NCI-H1417 treated with DMSO at 0.1 percent for 48 hours (cell line): ENCODE measurements at places on chromosomes 5 and 9.

DNA sequence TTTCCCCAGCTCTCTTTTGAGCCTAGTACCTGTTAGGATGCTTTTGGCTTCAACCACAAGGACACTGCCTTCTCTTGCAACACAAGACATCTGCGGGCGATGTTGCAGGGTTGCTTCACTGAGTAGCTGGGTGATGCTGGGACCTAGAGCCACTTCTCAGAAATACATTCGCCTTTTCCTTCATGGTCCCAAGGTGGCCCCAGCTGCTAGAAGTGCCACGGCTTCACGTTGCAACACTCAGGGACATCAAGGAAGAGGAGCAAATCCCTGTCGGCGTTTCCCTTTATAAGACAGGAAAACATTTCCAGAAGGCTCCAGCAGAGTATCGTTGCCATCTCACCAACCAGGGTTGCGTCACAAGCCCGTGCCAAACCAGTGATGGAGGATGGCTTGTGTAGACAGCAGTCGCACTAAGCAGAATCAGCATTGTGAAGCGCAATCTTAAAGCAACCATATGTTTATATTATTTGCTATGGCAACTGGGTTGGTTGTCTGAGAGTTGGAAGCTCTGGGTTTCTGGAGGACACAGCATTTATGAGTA is 62.7 kb downstream of the ANKRD33B start:
- no peak for DNase-seq

DNA sequence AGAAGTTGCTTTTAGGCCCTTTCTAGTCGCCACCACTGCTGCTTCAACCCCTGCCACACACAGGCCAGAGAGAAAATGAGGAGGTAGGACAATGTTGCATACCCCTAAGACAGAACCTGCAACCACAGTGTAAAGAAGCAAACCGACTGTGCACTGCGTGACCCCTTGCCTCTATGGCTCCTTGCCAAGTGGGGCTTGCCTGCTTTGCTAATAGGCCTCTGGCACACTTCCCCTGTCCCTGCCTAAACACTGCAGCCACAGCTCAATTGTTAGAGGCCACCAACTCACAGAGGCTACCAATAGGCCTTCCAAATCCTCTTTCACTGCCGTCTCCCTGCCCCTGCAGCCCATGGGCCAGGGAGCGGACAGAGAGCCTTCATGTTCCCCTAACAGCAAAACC is 280.1 kb downstream of the CDH10 start:
- no peak for DNase-seq

DNA sequence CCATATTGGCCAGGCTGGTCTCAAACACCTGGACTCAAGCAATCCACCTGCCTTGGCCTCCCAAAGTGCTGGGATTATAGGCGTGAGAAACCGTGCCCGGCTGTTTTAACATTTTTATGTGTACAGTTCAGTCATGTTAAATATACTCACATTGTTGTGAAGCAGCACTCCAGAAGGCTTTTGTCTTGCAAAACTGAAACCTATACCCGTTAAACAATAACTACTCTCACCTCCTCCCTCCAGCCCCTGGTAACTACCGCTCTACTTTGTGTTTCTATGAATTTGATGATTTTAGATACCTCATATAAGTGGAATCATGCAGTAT is 23.1 kb upstream of the SHB start:
- DNase-seq: no peak

DNA sequence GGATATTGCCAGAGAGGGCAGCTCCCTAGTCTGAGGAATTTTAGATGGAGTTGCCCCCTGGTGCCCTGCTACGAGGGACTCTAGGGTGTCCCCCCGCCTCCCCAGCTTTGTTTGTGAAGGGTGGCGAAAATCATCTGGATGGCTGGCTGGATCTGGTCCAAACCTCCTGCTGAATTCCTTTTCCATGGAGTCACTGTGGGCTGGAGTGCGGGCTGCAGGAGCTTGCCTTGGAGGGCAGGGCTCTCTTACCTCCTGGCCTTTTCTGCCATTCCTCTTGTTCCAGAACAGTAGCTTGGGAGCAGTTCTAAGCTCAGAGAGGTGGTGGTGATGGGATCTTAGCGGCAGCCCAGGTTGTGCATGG is 2.1 kb downstream of the SYNPO start:
- no peak for DNase-seq

DNA sequence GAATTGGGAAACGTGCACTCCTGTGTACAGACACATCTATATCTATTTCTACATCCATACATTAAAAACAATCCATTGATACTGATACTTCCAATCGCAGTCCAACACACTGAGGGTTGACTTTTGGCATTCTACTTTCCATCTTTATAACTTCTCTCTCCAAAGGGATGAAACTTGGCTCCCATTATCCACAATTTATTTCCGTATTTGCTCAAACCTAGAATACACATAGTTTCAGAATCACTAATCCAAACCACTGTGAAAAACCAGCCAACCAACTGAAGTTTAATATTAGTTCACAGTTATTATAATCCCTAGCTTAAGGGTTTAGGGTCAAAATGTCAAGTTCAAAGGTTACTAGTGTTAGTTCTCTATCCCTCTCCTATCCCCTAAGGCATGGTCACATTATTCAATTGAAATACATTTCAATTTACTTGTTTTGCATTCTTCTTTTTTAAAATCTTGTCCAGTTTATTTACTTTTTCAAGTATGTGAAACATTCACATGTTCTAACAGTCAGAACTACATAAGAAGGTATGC is 156.5 kb downstream of the MED27 start:
- no peak for DNase-seq

DNA sequence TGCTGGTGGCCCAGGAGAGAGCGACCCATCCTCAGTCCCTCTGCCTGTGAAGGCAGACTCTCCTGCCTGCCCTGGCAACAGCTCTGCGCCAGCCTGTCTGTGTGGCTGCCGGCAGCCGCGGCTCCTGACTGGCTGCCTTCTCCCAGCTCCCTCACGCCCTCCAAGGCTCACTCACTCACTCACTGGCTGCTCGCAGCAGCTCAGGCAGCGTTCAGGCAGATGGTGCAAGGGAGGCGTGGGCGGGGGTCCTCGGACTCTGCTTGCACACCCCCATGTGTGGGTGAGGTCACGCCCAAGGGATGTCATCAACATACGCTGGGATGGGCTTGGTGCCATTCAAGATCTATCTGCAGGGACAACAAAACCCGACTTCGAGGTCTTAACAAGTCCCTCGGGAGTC is 66.7 kb downstream of the DAB2IP start:
- DNase-seq: no peak

GRCh38 chr5:7678030-7678429 is 172.9 kb downstream of the CFAP90 start:
- DNase-seq: no peak

GRCh38 chr9:2809692-2810419 is 34.0 kb downstream of the PUM3 start:
- no peak for DNase-seq

DNA sequence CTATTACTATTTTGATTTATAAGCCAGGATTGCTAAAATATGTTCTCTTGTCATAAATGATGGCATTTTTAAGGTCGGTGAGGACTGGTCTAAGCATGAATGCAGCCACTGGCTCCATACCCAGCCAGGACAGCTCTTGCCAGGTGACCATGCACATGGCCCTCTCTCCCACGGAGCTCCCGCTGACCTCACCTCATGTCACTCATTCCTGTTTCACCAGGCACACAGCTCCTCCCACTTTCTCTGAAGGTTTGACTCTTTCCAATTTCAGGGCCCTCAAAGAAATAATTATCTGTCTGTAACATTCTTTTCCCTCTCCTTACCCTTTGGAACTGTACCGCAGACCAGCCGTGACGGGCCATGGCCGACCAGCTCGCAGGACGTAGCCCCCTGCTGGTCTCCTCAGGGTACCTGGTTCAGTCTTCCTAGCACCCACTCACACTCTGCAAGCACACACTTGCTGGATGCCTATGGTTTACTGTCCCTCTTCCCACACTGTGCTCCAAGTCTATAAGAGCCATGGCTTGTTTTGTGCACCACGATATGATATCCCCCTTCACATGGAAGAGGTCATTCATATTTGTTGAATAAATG is 72.5 kb downstream of the LIFR start:
- DNase-seq: no peak

GRCh38 chr5:135205632-135206349 is 171.8 kb upstream of the PITX1 start:
- no peak for DNase-seq

DNA sequence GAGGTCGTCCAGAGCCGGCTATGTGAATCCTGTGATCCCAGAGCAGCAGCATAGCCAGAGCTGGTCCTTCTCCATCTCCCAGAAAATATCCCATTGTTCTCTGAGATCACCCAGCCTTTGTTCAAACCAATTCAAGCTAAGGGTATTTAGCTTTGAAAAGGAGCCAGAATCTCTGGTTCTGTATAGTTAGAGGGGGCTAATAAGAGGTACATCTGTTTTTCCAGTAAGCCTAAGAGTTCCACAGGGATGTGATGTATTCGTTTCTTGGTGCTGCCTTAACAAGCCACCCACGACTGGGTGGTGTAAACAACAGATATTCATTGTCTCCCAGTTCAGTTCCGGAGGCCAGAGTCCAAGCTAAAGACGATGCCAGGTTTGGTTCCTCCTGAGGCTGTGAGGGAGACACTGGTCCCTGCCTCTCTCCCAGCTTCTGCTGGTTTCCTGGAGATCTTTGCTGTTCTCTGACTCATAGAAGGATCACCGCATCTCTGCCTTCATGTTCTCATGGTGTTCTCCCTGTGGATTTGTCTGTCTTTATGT is 344.8 kb downstream of the MTRR start:
- DNase-seq: no peak

GRCh38 chr5:9919306-9920030 is 289.3 kb upstream of the TAS2R1 start:
- no peak for DNase-seq

GRCh38 chr5:41772785-41773442 is 97.3 kb downstream of the OXCT1 start:
- DNase-seq: no peak

DNA sequence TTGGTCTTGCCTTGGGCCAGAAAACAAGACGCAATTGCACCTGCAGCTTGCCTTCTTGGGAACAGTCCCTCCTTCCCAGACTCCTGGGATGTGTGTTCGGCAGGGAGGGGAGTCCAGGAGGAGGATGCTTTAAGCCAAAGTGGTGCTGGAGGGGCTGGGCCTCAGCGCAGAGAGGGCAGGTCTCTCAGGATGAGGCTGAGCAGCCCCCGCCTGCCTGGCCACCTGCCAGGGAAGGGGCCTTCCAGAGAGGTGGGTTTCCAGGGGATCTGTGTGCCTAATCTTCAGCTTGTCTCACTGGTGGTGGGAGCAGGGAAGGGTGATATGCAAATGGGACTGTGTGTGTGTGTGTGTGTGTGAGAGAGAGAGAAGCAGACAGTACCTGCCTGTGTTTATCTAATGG is 105.2 kb downstream of the ENTREP1 start:
- DNase-seq: no peak

DNA sequence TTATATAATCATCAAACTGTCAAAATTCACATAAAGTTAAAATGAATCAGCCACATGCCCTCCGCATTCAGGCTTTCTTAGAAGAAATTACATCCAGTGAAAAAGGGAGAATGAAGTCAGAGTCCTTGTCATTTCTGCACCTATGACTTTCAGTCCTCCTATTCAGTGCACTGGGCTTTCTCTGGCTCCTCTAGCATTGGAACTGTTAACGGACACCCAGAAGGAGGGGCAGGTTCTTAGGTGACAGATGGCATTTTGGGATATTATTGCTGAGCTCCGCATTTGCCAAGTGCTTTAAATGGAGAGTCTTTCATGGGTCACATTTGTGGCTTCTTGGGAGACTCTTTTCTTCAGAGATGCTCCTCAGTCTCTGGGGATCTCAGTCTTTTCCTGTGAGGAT is 40.0 kb downstream of the ADAMTS19 start:
- no peak for DNase-seq

DNA sequence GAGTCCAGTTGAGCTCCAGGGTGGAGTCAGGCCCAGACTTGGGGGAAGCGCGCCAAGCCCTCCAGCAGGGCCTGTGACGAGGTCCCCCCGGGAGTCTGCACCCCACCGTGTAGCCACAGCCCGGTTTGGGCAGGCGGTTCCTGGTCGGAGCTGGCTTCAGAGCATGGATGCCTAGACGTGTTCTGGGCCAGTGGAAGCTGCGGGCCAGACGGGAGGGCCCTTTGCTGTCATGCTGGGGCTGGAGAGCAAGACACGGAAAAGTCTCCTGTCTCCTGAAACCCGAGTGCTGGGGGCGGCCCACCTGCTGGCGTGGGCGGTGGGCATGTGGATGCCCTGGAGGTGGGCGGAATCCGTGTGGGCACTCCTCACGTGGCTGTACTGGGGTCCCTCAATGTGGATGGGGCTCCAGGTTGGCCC is 1.9 kb downstream of the GPSM1 start:
- no peak for DNase-seq

DNA sequence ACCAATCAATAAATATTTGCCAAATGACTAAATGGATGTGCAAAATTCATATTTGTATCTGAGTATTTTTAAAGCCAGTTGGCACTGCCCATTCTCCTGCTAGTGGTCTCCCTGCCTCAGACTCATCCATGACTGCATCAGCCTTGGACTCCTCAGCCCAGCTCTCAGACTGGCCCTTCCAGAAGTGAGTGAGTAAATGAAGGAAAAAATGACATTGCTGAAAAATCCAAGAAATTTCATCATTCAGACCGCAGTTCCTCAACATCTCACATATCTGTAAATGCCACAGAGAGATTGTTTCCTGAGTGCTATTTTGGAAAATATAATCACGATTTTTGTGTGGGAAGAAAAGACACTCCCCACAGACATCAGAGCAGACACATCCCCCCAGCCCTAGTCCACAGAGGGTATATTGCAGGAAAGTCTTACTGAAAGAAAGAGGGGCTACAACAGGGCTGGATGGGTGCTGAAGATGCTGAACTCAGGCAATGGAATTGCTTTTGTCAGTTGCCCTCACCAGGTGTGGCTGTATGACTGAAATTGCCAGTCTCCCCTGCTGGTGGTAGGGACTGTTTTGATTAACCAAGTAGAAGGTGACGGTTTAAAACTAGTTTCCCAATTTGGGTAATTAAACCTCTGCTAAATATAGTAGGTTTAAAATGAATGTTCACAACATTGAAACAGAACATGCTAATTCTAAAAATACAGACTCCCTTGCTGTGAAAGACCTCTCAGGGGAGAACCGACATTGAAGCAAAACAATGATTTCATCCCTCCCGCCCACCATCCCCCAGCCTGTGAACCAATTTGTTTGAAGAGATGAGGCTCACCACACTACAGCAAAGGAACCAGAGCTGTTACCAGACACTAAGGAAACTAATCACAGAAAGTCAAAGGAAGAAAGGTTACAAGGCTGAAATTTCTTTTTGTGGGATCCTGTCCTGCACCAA is 158.8 kb downstream of the DEPDC1B start:
- no peak for DNase-seq

DNA sequence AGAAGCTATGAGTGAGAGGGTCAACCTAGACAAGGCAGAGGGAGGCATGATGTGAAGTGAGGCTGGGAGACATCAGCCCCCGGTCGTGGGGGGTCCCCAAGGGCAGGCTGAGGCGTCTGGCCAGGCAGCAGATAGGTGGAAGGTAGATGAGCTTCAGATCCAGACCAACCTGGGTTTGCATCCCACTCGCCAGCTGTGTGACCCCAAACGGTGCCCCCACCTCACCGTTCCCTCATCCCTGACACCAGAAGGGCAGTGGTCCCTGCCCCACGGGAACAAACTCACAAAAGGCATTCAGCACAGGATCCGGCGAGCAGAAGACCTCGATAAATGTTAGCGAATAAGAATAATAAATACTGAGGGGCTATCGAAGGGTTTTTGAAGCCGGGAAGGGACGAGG is 27.5 kb upstream of the LMX1B start:
- DNase-seq: no peak
